ENCODE measurements at places on chromosomes 16 and 17.

GRCh38 chr16:9489835-9490467, 398.5 kb downstream of the HAPSTR1 start:
- DNase-seq, result peak; percentile 16

- no peak for DNase-seq
Observed at GRCh38 chr17:58358408-58359172, 6.6 kb upstream of the SUPT4H1 start.

DNA sequence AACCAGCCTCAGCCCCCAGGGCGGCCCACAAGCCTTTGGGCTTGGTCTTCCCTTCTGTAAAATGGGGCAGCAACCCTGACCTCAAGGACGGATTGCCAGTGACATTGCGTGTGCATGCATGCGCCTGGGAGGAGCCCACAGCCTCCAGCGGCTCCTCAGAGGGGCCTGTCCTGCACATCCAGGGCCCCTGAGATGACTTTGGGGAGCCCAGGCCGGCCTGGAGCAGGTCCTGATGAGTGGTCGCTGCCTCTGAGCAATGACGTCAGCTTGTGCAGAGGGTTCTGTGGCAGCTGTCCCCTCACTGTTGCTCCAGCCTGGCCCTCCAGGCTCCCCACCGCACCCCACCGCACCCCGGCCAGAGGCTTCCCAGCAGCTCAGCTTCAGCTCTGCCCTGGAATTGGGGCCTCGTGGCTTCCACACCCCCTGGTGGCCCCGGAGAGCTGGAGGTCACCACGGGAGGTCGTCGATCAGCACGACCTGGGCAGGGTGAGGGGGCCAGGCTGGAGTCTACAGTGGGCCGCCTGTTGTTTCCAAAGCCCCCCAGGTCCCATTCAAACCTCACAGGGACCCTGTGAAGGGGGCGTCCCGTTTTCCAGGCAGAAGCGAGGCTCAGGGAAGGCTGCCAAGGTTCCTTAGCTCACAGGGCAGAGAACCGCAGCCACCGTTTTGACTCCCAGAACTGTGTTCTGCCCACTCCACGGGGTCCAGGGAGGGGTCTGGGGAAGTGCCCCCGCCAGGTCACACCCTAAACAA, 341.8 kb downstream of the SEC14L1 start:
- no peak for DNase-seq

DNA sequence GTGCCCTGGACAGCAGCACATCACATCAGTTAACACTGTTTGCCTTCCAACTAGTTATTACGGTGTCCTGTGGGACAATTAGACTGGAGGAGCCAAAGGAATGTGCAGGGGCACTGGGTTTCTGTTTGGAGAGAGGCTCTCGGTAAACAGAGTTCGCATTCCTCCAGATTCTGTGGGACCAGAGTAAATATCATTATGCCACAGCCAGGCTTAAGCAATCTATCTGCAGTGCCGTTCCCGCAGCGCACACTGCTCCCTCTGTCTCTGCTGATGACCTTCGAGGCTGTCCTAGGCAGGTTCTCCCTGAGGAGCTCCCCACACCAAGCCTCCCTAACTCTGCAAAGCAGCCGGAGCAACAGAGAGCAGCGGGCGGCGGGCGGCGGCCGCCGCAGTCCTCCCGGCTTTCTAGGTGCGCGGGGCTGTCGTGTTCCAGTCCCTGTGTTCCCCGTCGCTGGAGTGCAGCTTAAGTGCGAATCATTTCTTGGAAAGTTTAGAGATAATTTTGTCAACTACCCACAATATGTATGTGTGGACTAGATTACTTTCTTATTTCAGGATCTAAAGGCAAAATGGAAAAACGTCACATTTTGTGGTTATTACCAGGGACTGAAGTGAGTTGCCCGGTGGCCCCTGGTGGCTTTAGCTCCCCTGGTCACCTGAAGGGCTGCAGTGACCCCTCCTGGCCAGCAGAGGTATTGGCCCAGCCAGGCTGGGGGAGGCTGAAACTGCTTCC, 43.3 kb downstream of the PGS1 start:
- no peak for DNase-seq

- DNase-seq, result no peak
Observed at GRCh38 chr17:50967795-50968194, 101.6 kb upstream of the TOB1 start.

- DNase-seq, result no peak
Observed at GRCh38 chr17:7177191-7177953, 1.8 kb downstream of the ASGR1 start.
